Stimulated activated CD8-positive, alpha-beta memory T cell treated with anti-CD3 and anti-CD28 coated beads, Interleukin-4, amount 100 ng/mL, for 4 hours (primary cell): ENCODE measurements at places on chromosomes 12 and 14.

- DNase-seq, result no peak
Measured at GRCh38 chr12:69168828-69169227, 70.5 kb upstream of the CPSF6 start.

DNA sequence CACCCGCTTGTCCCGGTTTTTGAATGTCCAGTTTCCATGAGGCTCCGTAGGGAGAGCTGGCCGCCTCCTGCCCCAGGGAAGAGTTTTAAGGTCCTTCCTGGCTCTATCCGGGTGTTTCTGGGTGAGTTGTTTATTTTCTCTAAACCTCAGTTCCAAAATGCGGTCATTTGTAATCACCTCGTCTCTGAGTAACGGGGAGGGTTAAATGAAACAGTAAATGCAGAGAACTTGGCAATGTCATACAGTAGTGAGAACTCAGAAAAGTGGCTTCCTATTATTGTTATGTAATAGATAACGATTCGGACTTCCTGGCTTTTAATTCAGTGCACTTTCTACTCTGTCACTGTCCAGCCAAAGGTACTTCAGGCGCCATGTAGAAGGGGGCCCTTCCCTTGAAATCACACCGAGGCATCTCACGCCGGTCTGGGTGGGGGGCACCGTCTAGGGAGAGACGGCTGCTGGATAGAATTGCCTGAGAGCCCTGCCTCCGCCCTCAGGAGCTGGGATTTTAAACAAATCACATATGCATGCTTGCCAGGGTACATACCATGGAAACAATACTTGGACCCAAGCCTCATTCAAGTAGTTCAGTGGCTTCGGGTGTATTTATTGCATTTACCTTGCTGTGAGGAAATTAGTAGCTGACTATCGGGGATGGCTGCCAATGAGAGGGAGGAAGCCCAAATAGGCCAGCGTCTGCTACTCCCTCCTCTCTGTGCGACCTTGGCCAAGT, 26.4 kb downstream of the NOS1 start:
- DNase-seq, result no peak

GRCh38 chr12:3683670-3684069, 69.2 kb downstream of the CRACR2A start:
- no peak for DNase-seq

- no peak for DNase-seq
Measured at GRCh38 chr14:90452366-90452765, 55.5 kb downstream of the CALM1 start.

DNA sequence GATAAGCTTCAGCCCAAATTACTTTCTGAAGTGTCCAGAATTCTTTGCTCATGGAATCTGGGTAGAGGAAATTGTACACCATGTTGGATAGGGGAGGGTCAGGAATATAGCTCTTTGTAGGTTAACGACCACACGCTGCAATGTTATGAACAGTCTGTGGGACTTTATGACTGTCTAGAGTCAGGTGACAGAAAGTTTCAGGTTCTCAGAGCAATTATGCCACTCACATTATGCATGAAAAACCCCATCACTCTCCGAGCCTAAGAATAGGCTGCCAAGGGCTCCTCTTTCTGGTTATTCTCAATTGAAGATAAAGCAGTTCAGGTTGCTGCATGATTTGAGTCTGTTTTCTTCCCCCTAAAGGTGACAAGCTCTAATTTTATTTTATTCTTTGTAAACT, 430.9 kb downstream of the ATP23 start:
- no peak for DNase-seq

- no peak for DNase-seq
Measured at GRCh38 chr14:105267820-105268548, 19.7 kb downstream of the BTBD6 start.

DNA sequence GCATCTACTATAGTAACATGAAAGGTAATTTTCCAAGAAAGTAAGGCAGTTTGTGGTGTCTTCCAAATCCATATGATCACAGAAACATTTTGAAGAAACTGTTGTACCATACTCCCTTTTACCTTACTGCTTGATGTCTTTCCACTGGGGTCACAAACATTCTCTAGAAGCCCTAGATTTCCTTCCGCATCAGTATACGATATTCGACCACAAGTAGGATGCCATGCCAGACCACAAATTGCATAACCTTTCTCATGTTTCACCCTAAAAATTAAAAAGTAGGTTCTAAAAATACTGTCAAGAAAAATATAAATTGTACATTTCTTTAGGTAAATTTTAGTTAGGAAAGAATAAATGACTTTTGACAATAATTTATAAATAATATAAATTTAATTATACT, 26.5 kb downstream of the WDHD1 start:
- DNase-seq, result no peak

DNA sequence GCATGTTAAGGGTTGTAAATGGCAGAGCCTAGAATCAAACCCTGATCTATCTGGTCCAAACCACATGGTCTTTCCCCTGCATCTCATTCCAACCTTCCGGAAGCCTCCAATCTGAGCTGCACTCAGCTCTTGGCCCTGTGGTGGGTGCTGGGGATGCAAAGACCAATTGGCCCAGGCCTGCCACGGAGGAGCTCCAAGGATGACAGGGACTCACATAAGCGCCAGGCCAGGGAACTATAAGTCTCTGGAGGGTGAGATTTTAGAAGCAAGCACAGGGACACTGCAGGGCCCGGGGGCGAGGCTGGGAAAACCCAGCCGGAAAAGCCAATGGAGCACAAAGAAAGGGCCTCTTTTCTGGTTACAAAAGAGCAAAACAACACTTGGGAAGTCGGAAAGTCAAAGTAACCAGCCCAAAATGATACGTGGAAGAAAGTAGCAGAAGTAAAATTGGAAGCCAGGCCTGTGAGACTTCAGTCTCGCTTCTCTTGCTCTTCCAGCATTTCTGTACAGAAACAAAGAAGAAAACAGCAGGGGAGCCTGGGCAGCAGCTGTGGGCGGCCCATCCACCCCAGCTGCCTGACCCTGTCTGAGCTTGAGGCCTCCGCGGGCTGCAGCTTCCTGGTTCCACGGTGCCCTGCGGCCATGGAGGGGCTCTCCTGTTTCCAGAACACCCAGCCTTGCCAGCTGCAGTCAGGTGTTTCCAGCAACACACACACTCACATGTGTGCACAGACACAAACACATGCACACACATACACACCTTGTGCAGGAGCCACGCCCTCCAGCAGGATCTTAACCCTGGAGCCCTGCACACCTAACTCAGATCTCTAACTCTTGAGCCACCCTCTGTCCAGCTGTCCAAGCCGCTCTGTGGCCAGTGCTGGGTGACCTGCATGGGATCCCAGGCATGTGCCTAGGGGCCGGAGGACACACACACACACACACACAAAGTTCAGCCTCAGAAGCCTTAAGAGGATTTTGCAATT, 178.2 kb downstream of the BCL11B start:
- no peak for DNase-seq

DNA sequence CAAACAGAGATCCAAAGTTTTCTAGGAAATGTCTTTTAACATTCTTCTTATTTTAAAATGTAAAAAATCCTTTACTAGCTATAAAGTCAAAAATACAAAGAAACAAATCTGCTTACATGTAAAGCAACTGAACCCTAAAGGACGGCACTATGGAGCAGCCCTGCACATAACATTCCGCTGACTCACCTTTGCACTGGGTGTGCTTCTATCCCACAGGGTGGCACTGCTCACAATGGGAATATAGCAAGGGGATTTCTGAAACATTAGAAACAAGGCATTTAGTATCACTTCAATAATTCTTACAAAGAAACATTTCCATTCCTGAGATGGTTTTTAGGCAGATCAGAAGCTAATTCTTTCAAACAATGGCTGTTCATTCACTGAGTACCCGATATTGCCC, 94.3 kb downstream of the C12orf42 start:
- DNase-seq, result no peak

DNA sequence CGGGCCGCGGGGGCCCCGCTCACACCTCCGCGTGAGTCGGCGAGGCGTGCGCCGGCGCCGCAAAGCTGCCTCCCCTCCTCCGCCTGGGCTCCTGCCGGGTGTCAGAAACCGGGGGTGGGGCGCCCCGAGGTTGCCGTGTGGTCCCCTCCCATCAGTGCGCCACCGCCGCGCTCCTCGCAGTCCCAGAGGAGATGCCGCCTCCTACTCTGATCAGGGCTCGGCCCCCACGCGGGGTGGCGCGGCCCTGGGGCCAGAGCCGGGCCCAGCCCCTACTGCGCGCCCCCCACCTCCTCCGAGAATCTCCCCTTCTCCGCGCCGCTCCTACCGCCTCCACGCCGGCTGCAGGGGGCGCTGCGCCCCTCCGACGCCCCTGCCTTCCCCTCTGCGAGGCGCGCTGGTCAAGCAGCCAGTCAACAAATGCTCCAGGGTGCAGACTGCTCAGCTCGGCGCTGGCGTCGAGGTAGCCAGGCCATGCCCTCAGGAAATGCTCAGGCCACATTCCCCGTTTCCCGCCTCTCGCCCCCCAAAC, 467 bp upstream of the JAG2 start:
- peak; percentile 27 for DNase-seq

- DNase-seq, result no peak
Measured at GRCh38 chr12:54352022-54352531, 12.2 kb downstream of the GPR84 start.

- DNase-seq, result no peak
Measured at GRCh38 chr14:91929700-91930099, 17.8 kb downstream of the FBLN5 start.

- DNase-seq, result no peak
Measured at GRCh38 chr12:127046467-127046866, 1220.5 kb upstream of the TMEM132C start.

- DNase-seq, result no peak
Measured at GRCh38 chr12:26822026-26822425, 11.0 kb downstream of the ITPR2 start.

GRCh38 chr12:123034865-123035264, 54.4 kb downstream of the ARL6IP4 start:
- no peak for DNase-seq

DNA sequence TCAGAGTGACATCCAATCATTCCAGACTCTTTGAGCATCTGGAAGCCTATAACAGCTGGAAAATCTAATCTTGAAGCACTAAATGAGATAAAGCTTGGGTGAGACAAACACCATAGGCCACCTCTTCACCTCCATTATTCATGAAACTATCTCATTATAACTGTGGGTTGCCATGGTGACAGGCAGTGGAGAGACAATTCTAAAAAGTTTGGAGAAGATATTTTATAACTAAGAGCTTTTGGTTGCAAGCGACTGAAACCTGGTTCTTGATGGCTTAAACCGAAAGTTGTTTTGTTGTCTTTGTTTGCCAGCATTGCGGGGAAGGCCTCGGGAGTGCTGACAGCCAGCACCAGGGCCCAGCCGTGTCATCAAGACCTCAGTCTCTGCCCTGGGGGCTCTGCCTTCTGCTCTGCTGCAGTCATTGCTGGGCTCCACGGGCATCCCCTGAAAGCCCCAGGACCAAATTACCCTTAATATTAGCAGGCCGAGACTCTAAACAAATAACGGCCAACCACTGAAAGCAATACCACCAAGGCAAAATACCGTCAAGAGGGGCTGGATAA, 353.6 kb upstream of the SFSWAP start:
- DNase-seq, result no peak

- DNase-seq, result no peak
Measured at GRCh38 chr12:104855599-104855998, 102.5 kb downstream of the SLC41A2 start.

GRCh38 chr14:54325766-54326165, 71.0 kb upstream of the CDKN3 start:
- DNase-seq, result no peak

DNA sequence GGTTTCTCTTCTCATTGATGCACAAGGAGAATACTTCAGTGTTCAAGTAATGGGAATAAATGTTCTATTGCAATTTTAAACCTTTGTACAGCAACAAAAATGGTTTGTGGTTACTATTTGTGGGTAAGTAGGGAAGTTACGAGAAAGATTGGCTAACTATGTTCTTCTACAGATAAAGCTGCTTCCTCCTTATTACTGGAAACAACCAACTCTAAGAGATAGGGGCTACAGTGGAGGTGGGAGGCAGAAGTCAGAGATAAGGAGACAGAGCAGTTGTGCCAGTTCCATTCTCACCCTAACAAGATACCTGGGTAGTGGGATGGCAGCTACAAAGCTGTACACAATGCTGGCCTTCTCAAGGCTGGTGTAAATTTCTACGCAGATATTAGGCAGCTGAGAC, 16.2 kb downstream of the NOXRED1 start:
- DNase-seq, result no peak

DNA sequence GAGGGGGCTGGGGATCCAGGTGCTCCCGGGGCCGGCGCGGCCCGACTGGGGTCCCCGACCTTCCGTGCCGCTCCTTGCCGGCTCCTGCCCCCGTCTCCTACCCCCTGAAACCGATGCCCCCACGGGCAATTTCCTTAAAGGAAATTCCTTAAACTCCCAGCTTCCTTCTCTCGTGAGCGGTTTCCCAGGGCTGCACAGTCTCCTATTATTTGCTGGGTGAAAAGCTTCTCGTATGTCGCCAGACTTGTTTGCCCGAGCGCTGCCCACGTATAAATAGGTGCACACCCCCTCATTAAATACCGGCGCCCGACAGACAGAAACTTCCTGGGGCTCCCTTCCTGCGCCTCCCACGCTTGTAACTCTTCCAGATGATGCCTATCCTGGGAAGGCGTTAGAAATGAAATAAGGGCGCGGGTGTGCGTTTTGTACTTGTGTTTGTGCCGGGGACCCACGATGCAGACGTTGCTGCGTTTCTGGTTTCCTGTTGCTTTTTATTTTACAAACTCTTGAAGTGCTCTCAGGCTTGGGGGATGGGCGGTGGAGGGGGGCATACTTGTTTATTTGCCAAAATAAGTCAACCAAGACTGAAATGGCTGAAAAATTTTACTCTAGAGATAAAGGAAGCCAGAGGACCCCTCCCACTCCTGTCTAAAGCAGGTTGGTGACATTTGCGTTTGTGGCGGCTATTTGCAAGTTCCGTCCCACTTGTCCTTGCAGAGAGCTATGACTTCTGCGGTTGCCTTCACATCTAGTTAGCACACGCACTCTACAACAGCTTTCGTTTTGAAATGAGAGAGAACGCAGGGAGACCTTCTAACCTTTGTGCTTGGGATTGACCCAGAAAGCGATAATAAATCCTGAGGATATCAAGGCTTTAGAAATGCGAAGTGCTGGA, 1.0 kb downstream of the HIP1R start:
- DNase-seq, result peak; percentile 7

DNA sequence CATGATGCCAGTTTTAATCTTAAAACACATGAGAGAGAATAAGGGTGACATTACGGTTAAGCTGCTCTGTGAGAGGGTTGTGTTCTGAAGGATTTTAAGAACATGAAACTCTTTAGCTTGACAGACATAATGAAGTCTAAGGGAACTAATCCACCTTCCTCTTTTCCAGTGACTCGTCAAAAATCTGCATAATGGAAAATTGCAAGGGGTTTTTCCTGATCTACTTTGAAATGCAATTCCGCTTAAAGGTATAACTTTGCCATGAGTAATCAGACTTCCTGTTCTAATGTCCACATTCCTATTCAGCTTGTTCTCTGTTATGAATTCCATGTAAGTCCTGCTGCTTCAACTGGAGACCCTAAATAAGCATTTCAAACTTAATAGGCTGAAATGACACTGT, at the start of gene ZNF705A:
Gene ZNF705A, plus strand, starts transcription at position 171 of the 400 bp plus-strand sequence. CDS start 15,611 bp downstream, outside the sequence.
- no peak for DNase-seq

GRCh38 chr12:33472299-33472698, 32.7 kb upstream of the SYT10 start:
- no peak for DNase-seq

GRCh38 chr14:101135796-101136742, 232.5 kb upstream of the RTL1 start:
- DNase-seq, result no peak

- no peak for DNase-seq
Measured at GRCh38 chr14:104514156-104514848, 65.3 kb upstream of the C14orf180 start.

GRCh38 chr12:43758247-43758727, 303 bp downstream of the PUS7L start:
- DNase-seq, result no peak

- no peak for DNase-seq
Measured at GRCh38 chr12:58206876-58207275, 265.5 kb downstream of the ATP23 start.
